ENCODE measurements at places on chromosomes 3 and 15.

GRCh38 chr15:98546329-98546728, 102.0 kb upstream of the IGF1R start:
- DNase-seq = no peak

GRCh38 chr15:101614001-101614585, 38.1 kb downstream of the TM2D3 start:
- DNase-seq = no peak

DNA sequence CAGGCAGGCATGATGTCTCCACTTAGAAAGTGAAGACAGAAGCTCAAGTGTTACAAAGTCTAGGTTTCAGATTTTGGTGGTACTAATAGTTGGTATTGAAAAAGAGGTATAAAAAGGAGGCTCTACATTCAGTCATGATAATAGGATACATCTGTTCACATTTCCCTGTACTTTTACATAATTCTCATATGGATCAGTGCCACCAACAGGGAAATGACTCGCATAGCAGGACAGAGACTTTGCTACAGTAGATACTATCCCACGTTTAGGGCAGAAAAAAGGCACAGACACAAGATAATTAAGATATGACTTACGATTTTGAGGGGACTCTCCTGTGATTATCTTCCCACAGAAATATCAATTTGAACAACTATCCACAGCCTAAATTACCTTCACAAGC, 1062.9 kb upstream of the EPHA6 start:
- no peak for DNase-seq

- DNase-seq = no peak
These were observed 53.5 kb upstream of the ARL8B start for GRCh38 chr3:5068531-5069050.

- no peak for DNase-seq
These were observed 77.0 kb downstream of the PLCL2 start for GRCh38 chr3:16961621-16962205.

DNA sequence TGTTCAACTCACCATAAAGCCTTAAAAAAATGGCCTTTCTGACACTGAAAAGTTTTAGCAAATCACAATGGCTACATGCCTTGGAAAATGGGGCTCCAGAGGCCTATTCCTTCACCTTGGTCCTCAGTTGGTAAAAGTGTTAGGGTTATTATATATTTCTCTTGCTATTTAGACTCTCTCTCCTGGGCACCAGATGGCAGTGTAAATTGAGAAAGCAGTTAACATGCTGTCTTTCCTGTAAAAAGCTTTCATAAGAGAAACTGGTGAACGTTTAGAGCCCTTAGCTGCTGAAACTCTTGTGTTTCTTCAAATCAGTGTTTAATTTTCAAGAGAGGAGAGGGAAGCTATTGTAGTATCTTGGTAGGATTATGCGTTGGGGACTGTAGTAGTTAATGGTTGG, 89.9 kb downstream of the LRTM1 start:
- no peak for DNase-seq
